Stimulated activated naive CD4-positive, alpha-beta T cell treated with Interleukin-2 at 50 U/mL for 16 hours (primary cell): ENCODE measurements at places on chromosomes 3 and 15.

GRCh38 chr15:62977952-62978811, 64.4 kb upstream of the TPM1 start:
- no peak for DNase-seq

- DNase-seq, result no peak
Measured at GRCh38 chr15:89143503-89144162, 55.4 kb downstream of the ABHD2 start.

- no peak for DNase-seq
Measured at GRCh38 chr15:63187589-63188226, 1.7 kb upstream of the RAB8B start.

- no peak for DNase-seq
Measured at GRCh38 chr3:106688464-106688863, 688.8 kb upstream of the CCDC54 start.

GRCh38 chr3:141863491-141863890, 13.0 kb upstream of the ATP1B3 start:
- no peak for DNase-seq
